ENCODE measurements at places on chromosomes 1 and 21.
A peak's percentile ranks its signal among the peaks of the same experiment; 100 is the strongest.

GRCh38 chr1:225700164-225700821, 47.4 kb upstream of the ENAH start:
- DNase-seq = no peak

DNA sequence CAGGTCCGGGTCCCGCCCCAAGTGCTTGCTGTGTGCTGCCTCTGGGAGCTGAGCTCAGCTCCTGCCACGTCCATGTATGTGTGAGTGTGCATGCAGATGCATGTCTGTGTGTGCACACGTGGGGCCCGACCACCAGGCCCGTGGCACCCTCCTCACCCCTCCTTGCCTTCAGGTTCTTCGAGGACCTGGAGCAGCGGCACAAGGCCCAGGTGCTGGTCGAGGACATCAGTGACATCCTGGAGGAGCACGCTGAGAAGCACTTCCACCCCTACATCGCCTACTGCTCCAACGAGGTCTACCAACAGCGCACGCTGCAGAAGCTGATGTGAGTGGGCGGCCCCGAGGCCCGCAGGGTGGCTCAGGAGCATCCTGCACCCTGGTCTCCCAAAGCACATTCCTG, 18.4 kb downstream of the ARHGEF16 start:
- DNase-seq = no peak

DNA sequence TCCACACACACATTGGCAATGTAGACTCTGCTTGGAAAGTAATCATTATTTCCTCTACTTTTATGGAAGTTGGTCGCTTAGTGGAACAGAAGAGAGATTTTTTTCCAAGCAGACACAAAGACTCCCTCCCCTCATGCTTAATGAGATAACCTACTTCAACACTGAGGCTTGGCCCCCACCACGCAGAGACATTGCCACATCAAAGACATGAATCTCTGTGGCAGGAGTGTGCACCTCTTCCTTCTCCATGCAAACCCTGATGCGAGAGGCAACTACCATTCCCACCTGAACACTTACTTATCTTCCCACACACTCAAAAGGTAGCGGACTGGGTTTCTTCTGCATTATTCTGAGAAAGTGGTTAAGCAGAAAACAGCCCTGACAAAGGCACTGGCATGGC, 37.3 kb upstream of the LPAR3 start:
- DNase-seq = no peak

DNA sequence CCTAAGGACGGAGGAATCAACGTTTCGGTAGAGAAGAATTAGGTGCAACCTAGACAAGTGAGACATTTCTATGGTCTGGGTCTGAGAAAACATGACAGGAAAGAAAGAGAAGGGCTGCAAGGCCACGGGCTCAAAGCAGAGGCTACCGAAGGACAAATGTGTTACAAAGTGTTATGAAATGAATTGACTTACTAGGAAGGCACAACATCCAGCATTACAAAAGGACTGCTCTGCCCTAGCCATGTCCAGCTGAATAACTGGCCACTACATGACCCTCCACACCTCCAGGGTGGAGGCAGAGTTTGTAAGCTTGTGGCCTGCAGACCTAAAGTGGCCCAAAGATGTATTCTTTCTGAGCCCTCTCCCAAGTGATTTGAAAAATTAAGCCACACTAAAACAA, 133.6 kb downstream of the GDAP2 start:
- DNase-seq = no peak

- peak; percentile 48 for DNase-seq
Observed at GRCh38 chr1:44036409-44037139, 5.3 kb upstream of the SLC6A9 start.

DNA sequence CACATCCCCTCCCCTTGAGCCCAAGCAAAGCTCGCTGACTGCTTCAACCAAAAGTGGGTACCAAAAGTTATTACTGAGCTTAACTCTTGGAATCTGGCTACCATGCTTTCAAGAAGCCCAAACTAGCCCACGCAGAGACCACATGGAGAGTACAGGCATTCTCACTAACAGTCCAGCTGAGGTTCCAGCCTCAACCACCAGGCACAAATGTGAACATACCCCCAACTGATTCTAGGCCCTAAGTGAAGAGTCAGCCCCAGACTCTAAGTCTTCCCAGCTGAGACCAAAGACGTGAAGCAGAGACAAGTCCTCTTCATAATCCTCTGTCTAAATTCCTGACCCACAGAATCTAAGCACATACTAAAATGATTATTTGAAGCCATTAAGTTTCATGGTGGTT, 36.8 kb downstream of the EVI5 start:
- no peak for DNase-seq

- DNase-seq = peak; percentile 11
Observed at GRCh38 chr1:153957744-153958110, 685 bp downstream of the CRTC2 start.

DNA sequence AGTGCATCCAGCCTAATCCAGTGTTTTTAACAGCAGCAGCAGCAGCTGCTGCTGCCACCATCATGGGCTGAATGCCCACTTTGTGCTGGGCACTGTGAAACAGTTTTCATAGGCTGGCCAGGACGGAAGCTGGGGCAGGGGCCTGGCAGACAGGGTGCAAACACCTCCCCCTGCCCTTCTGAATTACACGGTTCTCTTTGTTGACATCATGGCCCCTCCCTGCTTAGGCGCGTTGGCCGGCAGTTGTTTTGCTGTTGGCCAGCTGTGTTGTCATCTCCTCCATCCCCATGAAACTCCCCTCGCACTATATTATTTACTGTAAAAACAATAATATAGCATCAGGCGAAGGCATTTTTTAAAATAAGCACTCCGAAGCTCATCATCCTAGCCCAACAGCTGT, 33.1 kb downstream of the PTPRU start:
- DNase-seq = no peak

DNA sequence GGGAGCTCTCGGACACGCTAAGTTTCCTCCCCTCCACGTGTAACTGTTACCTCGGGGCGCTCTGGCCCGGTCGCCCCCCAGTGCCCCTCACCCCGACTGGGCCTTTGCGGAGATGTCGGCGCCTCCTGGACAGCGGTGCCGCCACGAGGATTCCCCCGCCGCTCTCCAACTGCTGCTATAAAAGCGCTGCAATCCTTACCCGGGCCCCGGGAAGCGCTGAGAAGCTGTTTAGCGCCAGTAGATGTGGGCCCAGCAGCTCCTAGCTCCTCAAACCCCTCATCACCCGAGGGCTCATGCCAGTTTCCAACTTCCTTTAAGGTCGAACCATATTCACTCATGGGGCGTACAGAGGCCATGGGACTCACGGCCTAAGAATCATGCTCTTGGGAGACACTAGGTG, 361 bp upstream of the LMX1A start:
- DNase-seq = no peak

DNA sequence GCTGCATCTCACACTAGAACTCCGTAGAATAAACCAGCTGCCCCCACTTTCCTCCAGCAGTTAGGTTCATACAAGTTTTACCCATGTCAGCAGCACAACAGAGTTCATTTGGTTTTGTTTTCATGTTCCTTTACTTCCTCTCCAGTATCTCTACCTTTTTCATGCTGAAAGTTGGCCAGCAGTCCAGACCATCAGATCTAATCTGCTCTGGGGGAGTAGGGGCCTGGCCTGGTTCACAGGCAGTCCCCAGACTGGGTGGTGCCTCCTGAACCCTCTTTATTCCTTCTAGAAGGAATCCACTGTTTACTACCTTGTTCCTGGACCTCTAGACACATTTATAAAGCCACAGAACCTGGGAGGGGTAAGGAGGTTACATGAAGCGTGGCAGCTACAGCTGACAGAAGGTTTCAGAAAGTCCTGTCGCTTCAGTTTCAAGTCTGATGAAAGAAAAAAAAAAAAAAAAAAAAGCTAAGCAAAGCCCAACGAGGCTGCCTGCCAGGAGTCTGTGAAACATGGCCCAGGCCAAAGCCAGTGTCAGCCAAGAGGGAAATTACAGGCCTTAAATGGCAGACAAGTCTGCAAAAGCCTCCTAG, 184.6 kb upstream of the JUN start:
- DNase-seq = no peak

- DNase-seq = no peak
Observed at GRCh38 chr1:31214316-31215064, 25.2 kb downstream of the NKAIN1 start.

DNA sequence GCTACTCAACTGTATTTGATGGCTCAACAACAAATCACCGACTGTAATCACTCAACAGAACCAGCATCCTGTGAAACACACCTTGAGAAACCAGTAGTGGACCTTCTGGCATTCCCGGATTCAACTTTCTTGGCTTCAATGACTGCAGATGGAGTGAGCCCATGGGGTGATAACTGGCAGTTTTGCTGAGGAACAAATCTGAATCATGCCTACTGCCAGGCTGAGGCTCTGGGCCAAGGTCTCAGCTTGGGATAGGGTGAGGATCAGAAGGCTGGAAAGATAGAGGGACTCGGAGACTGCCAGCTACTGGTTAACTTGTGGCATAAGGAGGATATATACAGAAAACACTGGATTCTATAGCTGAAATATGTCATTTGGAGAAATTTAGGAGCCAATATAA, 63.5 kb upstream of the DIRAS3 start:
- no peak for DNase-seq
